ENCODE measurements at places on chromosomes 5 and 9. TPM values are rescaled to one million over a fixed set of nuclear protein-coding genes. Genes with fewer than 3 reads are reported as not detected.

GRCh38 chr9:133120501-133121197 is 391 bp downstream of the RALGDS start:
- peak overlapping the region; percentile 84 for H3K4me3 ChIP-seq
- peaks cover 14% of the 10 kb centered on the region for H3K36me3 ChIP-seq
- DNase-seq, result no peak
- H3K4me1 ChIP-seq, result peaks cover 59% of the 10 kb centered on the region

DNA sequence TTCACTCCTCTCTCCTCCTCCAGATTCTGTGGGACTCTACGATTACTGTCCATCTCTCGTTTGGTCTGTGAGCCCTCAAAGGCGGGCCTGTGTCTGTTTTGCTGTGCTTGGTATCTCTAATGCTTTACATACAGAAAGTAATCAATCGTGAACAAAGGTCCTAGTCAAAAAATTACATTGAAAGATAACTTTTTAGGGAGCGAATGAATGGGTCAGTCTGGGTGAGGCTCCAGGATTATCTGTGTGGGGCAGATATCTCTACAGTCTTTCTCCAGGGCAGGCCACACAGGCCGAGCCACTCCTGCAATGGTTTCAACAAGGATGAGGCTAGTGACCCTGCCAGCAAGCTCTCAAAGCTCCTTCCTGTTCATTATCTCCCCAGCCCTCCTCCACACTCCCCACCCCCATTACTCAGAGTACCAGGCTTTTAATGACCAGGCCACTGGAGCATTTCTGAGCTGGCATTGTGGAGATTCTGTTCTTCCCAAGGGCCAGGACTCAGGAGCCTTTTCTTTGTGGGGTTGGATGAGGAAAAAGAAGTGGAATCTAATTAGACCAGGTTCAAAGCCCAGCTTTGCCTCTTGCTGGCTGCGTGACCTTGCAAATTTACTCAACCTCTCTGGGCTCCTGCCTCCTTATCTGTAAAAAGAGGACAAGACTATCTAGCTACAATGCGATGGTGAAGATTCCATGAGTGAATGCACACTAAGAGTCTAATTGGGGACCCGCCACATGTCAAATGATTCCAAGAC is 10.2 kb downstream of the CORO2A start:
- H3K27ac ChIP-seq, result no peak overlapping the region
- H3K36me3 ChIP-seq, result no peaks in the 10 kb centered on the region
- no peaks in the 10 kb centered on the region for H3K27me3 ChIP-seq
- DNase-seq, result no peak

Gene LVRN
- total RNA-seq, result not detected

Gene F2RL2
- total RNA-seq, result not detected

Data from activated CD4-positive, alpha-beta T cell treated with anti-CD3 and anti-CD28 coated beads, Interleukin-2, amount 10 ng/mL, durations not matched to agents 24 days and 14 days (primary cell).